ENCODE measurements at places on chromosomes 13 and 19.
A peak's percentile ranks its signal among the peaks of the same experiment; 100 is the strongest.

- no peak for DNase-seq
Measured at GRCh38 chr19:17249887-17250548, 4.3 kb upstream of the NR2F6 start.

DNA sequence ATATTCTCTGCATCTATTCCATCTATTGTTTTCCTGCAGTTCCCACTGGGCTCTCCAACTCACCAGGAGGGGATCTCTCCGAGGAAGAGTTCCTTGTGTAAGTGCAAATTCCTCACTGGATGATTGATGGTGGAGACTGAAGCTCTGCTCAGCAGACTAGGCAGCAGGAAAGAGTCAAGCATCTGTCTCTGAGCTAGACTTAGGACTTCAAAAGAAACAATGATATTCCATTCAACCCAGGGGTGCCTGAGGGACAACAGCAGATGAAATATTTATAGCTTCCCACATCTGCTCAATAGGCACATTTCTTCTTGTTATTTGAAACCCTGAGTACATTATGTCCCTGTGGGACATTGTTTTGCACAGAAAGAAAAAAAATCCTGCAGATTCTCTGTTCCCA, at the start of the genes OR7A5 and OR7C1:
OR7A5 (minus strand) TSS at position 175 of the 400 bp plus-strand sequence. CDS start 6,944 bp downstream, outside the sequence.
OR7C1 (minus strand) TSS at position 175 of the 400 bp plus-strand sequence. CDS start 35,049 bp downstream, outside the sequence.
- DNase-seq = no peak

DNA sequence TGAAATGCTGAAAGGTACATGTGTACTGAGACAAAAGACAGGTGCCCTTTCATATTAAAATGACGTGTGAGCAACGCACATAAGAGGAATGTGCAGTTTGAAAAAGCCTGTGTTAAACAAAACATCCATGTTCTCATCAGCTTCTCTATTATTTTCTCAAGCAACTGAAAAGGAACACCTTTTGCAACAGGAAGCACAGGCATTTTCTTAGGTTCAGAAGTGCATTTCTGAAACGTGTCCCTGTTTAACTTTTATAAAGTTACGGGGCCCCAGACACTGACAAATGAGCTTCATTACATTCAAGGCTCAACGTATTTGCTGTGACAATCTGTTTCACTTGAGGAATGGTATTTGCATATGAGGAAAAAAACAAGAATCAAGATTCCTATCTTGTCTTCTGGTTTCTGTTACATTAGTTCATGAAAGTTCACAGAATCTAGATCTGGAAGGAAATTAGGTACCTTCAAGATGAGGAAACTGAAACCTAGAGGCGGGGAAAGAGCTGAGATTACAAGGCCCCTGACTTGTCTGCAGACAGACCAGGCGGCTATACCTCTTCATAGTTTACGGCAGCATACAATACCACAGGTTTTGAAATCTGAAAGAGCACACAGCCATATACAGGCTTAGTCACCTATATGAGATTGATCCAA, 431.7 kb downstream of the KLF12 start:
- no peak for DNase-seq

GRCh38 chr19:40363069-40363468, 14.6 kb downstream of the PLD3 start:
- no peak for DNase-seq

DNA sequence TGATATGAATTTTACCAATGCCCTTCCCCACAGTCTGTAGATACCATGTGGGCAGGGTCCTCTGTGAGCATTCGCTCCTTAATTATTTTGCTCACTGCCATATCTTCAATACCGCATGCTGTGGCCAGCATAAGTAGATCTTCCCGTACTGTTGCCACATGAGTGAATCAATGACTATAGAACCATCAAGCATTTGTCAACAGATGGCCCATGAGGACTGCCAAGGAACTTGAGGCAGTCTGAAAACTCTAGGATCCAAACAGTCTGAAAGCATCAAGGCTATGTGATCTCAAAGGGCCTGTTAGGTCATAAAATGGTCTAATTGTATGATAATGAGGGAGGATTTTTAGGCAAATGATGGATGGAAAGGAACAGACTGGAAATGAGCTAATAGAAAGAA, 27.4 kb upstream of the GPR12 start:
- DNase-seq = no peak

DNA sequence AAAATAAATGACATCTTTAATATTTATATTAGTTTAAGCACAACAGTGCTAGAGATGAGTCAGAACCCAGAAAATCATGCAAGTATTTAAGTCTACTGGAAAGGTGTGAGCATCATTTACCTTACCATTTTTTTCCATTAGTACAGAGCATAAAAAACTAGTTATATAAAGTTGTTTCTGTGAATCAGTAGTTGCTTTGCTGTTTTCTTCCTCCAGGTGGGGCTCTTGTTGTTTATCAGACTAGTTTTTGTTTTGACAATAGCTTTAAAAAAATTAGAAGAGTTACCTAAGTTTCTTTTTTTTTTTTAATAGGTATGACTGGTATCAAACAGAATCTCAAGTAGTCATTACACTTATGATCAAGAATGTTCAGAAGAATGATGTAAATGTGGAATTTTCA, 12.7 kb downstream of the SUGT1 start:
- no peak for DNase-seq

DNA sequence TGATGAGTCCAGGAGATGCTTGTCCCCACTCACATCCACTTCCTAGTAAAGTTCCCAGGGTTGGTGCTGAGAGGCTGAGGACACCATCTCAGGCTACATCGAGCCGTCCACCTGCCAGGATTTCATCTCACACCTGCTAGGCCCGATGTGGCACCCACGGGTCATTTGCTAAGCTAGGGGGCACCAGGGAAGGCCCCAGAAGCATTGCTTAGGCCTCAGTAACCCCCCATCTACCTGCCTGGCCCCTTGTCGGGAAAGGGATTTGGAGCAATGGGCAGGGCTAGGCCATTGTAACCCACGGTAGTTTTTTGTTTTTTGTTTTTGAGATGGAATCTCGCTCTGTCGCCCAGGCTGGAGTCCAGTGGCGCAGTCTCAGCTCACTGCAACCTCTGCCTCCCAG, 51.8 kb downstream of the F2RL3 start:
- no peak for DNase-seq

- no peak for DNase-seq
Measured at GRCh38 chr13:38518328-38518727, 168.5 kb upstream of the FREM2 start.

DNA sequence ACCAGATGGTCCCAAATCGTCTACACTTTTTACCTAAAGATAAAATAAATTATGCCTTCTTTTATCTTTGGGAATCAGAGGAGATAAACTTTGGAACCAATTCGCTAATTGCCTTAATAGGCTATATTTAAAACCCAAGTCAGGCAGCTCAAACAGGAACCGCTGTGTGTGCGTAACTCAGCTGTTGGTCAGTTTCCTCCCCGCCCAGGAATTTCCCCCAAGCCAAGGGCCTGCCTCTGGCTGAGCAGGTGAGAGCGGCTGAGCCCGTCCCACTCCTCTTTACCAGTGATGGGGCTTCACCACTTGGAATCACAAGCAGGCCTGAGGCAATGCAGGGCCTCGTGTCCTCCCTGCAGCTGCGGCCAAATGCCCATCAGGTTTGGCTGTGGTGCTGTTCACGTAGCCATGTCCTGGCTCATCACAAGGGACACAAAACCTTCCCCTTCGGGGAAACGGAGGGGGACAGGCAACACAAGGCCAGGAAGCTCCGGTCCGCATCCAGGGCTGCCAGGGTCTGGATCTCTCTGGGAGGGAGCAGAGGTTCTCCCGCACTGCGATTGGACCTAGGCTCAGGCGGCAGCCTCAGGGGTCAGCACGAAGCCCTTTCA, 503 bp upstream of the SLC7A9 start:
- DNase-seq = no peak

- no peak for DNase-seq
Measured at GRCh38 chr13:23966691-23967615, 69.7 kb upstream of the C1QTNF9B start.

DNA sequence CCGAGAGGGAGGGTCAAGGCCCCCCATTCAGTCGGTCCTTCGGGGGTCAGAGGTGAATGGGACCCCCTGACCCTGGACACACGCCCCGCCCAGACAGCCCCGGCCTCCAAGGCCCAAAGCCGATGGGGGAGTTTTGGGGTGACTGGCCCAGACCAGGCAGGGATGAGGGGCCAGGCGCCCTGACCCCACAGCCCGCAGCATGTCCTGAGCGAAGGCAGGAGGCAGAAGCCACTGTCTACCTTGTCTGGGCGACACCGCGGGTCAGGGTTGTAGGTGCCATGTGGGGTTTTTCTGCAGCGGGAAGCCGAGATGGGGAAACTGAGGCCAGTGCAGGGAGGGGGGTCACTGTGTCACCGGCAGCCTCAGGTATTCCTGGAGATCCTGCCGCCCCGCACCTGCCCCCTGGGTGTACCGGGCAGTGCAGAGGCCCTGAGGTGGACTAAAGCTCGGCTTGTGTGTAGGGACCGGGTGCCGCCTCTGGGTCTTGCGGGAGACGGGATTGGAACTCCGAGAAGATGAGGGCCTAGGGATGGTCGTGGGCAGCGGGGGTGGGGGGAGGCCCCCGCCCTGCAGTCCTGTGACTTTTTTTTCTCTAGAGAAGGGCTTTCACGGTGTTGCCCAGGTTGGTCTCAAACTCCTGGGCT, 8.5 kb downstream of the ARID3A start:
- DNase-seq = no peak

GRCh38 chr13:46526740-46527139, 26.2 kb upstream of the LRCH1 start:
- no peak for DNase-seq

- no peak for DNase-seq
Measured at GRCh38 chr19:11453468-11454341, 18.3 kb downstream of the PRKCSH start.

- no peak for DNase-seq
Measured at GRCh38 chr13:26551255-26551860, 6.1 kb upstream of the WASF3 start.

DNA sequence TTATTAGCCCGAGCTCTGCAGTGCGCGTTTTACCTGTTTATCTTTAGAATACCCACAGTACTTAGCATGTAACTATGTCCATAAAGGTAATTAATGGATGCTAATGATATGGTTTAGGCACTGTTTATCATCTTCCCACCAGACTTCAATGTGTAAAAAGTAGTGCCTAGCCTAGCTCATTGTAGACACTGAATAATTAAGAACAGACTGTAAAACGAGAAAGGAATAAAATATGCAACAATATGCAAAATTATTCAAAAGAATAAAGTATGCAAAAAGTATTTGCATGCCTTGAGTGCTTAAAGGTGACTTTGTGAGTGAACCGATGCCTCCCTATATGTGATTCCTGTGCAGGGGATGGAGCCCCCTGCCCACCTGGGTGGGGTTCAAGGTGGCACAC, 35.7 kb upstream of the RNF113B start:
- DNase-seq = no peak

GRCh38 chr19:31347354-31347753, 1.9 kb downstream of the TSHZ3 start:
- DNase-seq = no peak

DNA sequence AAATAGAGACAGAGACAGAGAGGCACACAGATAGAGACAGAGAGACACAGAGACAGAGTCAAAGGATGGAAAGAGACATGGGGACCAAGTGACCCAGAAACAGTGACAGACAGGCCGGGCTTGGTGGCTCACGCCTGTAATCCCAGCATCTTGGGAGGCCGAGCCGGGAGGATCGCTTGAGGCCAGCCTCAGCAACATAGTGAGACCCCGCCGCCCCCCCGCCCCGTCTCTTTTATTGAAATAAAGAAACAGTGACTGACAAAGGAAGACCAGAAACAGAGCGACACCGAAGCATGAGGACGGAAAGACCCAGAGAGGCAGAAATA, 848 bp upstream of the NECTIN2 start:
- DNase-seq = no peak

DNA sequence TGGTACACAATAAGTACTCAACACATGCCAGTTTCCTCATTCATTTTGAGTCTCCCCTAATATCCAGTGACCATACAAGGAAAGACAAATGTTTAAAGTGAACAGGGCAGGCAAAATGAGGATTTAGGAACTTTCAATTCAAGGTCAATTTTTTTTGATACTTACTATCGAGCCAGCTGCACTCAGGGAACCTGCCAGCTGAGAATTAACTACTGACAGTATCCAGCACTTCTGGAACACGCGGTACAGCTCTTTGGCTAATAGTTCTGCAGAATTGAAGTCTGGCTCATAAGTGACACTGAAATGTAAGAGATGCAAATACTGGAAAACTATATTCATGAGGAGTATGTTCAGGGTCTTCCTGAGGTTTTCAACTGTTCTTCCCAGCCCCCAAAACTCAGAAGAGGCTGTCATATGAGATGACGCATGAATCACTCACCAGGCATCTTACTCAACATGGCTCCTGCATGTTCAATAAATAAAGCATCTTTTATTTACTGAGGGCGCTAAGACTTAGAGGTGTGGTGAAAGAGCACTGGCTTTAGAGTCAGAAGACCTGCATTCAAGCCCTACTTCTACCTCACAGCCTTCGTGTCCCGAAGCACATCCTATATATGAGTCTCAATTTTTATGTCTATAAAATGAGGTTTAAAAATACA, 25.6 kb downstream of the RUBCNL start:
- no peak for DNase-seq

- DNase-seq = no peak
Measured at GRCh38 chr19:48353677-48354076, 10.1 kb downstream of the TMEM143 start.

GRCh38 chr13:41700790-41701310, 243.5 kb downstream of the RGCC start:
- DNase-seq = peak; percentile 41

- DNase-seq = no peak
Measured at GRCh38 chr19:38386300-38386970, 1.4 kb downstream of the GGN start.

DNA sequence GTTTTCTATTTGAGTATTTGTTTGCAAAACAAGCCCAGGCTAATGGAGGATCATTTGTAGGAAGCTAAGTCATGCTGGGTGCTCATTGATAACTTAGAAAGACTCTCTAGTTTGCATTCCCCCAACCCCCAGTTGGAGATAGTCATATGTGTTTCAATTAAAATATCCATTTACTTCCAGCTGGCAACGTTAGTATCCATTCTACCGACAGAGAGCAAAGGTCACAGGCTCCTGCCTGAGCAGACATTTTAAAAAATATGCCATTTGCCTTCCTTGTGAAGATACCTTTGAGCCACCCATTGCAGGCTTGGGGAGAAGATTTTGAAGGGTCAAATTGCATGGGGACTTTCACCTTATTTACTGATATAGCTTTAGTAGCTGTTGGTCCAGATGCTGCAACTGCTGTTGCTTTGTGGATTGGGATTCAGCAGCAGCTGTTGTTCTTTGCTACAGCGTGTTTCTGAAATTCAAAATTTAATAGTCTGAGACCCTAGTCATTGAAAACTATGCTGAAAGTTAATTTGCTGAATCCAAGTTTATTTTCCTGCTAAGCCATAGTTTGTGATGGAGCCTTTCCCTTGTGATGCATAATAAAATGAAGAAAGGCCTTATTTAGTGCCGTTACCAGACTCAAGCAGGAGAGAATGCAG, 335.1 kb downstream of the GPC6 start:
- no peak for DNase-seq
